ENCODE measurements at places on chromosomes 13 and 19.

DNA sequence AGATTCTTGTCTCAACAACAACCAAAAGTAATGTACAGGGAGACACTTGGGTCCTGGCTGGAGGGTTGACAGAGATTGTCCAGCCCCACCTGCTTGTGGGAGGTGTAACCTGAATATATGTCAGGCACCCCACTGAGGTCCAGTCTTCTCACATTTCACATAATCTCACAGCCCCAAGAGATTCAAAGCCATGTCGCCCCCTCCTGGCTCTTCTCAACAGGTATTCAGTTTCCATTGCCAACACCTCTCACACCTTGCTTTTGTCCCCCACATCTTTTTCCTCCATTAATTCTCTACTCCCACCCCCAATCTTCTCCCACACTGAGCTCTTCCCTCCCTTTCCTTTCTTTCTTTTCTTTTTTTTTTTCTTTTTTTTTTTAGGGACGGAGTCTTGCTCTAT is 11.2 kb downstream of the UNC13A start:
- H3K27me3 ChIP-seq: no peaks in the 10 kb centered on the region
- H3K27ac ChIP-seq: no peak overlapping the region
- H3K4me3 ChIP-seq: no peak overlapping the region
- no peaks in the 10 kb centered on the region for H3K36me3 ChIP-seq
- no peak for DNase-seq
- H3K4me1 ChIP-seq: peaks cover 11% of the 10 kb centered on the region

DNA sequence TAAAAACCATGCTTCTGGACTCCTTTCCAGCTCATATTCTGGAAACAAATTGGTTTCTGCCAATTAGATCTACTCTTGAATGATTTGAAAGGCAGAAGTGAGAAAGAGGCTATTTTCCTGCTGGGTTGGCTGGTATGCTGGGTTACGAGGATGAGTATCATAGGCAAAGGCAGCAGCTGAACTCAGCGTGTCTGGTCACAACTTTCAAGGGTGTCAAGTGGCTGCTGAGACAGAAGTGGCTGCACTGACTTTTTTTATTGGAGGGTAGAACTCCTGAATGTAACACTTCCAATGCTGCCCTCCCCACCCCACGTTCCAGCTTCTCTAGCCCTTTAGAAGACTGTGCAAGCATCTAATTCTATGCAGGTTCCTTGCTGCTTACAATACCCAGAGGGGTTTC is 8.3 kb upstream of the DZIP1 start:
- no peaks in the 10 kb centered on the region for H3K4me1 ChIP-seq
- H3K27me3 ChIP-seq: peaks cover 8% of the 10 kb centered on the region
- no peak overlapping the region for H3K27ac ChIP-seq

GRCh38 chr13:79434556-79434955 is 28.5 kb upstream of the RBM26 start:
- no peak for DNase-seq
- no peak overlapping the region for H3K27ac ChIP-seq
- no peaks in the 10 kb centered on the region for H3K27me3 ChIP-seq
- no peaks in the 10 kb centered on the region for H3K36me3 ChIP-seq
- H3K4me3 ChIP-seq: no peak overlapping the region

DNA sequence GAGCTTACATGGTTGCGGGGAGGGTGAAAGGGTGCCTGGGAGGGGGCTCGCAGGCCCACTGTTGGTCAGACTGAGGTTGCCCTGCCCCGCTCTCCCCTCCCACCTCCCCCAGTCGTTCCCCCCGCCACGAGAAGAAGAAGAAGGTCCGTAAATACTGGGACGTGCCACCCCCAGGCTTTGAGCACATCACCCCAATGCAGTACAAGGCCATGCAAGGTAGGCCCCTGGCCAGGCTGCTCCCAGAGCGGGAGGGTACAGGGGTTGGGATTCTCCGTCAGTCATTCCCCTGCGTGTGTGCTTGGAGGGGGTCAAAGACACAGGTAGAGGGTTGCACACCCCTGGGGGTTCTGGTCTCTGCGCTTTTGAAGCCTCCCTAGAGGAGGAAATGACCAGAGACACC is 5.6 kb downstream of the U2AF2 start:
- H3K27me3 ChIP-seq: no peaks in the 10 kb centered on the region
- no peak overlapping the region for H3K4me3 ChIP-seq
- no peak for DNase-seq
- no peak overlapping the region for H3K27ac ChIP-seq
- H3K36me3 ChIP-seq: peaks cover 76% of the 10 kb centered on the region

GRCh38 chr19:13978351-13979243 is 26.3 kb downstream of the DCAF15 start:
- peak overlapping the region; percentile 53 for H3K27ac ChIP-seq
- no peaks in the 10 kb centered on the region for H3K27me3 ChIP-seq
- H3K36me3 ChIP-seq: peaks cover 17% of the 10 kb centered on the region
- H3K4me1 ChIP-seq: peaks cover 57% of the 10 kb centered on the region
- no peak overlapping the region for H3K4me3 ChIP-seq

- DNase-seq: peak; percentile 87
- H3K4me1 ChIP-seq: peaks cover 26% of the 10 kb centered on the region
- H3K27ac ChIP-seq: peak overlapping the region; percentile 80
- peaks cover 4% of the 10 kb centered on the region for H3K36me3 ChIP-seq
Observed at GRCh38 chr19:6801485-6802086, 29.1 kb downstream of the VAV1 start.

DNA sequence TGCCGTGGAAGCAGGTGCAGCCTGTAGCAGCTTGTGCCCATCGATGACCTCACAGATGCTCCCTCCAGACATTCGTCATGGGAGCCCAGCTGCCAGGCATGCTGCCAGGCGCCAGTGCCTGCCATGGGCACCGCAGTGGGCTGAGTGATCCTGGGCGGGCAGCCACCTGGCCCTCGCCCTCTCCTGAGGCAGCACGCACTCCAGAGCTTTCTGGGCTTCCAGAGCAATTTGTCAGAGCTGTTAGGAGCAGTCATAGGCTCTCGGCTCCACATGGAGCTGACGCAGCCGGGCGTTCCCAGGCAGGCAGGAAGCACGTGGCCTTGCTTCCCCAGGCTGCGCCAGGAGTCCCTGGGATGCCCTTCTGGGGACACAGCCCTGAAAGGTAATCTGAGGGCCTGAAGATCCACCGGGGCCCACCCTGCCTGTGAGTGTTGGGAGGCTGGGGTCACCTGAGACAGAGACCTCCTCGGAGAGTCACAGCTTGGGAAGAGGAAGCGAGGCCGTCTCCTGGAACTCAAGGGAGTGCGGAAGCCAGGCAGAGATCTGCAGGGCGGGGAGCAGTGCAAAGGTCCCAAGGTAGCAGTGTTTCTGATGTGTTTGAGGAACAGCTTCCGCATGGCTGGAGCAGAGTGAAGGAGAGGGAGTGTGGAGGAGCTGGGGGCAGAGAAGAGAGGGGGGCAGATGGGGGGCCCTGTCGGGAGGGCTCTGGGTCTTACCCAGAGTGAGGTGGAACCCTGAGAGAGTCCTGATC is 50.6 kb downstream of the DPF1 start:
- no peak overlapping the region for H3K4me3 ChIP-seq
- H3K27me3 ChIP-seq: no peaks in the 10 kb centered on the region
- H3K36me3 ChIP-seq: no peaks in the 10 kb centered on the region
- H3K4me1 ChIP-seq: no peaks in the 10 kb centered on the region
- no peak overlapping the region for H3K27ac ChIP-seq

DNA sequence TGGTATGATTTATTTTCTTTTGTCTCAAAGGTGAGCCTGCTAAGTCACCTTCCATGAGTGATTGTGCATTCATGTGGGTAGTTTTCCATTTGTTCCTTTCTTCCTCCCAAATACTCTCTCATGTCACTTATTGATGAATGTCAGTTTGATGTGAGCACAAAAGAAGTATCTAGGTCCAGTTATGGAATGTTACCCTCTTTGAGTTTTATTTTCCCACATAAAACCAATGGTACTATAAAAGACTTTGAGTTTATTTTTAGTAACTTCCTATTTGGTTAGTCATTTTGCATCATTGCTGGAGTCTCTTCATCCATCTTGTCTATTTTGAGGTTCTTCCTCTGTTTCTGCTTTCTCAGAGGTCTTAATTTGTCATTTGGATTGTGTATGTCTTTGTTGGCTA is 321.3 kb downstream of the GPC6 start:
- DNase-seq: no peak
- no peaks in the 10 kb centered on the region for H3K36me3 ChIP-seq
- H3K27me3 ChIP-seq: no peaks in the 10 kb centered on the region
- H3K4me1 ChIP-seq: no peaks in the 10 kb centered on the region
- H3K27ac ChIP-seq: no peak overlapping the region
- H3K4me3 ChIP-seq: no peak overlapping the region

DNA sequence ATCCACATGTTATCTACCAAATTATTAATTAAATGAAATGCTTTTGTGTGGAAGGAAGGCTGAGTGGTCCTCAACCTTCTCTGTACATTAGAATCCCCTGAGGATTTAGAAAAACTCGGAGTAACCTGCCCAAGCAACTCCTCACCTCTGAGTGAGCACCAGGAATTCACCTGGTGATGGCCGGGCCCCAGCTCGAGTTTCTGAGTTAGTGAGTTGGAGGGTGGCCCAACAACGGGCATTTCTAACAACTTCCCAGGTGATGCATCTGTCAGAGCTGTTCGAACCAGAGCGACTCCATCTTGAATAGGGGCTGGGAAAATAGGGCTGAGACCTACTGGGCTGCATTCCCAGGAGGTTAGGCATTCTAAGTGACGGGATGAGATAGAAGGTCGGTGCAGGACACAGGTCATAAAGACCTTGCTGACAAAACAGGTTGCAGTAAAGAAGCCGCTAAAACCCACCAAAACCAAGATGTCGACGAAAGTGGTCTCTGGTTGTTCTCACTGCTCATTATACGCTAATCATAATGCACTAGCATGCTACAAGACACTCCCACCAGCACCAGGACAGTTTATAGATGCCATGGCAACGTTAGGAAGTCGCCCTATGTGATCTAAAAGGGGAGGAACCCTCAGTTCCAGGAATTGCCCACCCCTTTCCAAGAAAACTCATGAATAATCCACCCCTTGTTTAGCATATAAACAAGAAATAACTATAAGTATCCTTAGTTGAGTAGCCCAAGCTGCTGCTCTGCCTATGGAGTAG is 44.2 kb upstream of the SHISA2 start:
- H3K27me3 ChIP-seq: peaks cover 14% of the 10 kb centered on the region
- DNase-seq: no peak
- H3K27ac ChIP-seq: no peak overlapping the region
- H3K4me3 ChIP-seq: no peak overlapping the region
- no peaks in the 10 kb centered on the region for H3K4me1 ChIP-seq
- no peaks in the 10 kb centered on the region for H3K36me3 ChIP-seq

- H3K4me3 ChIP-seq: no peak overlapping the region
- DNase-seq: no peak
- no peak overlapping the region for H3K27ac ChIP-seq
- peaks cover 13% of the 10 kb centered on the region for H3K27me3 ChIP-seq
Observed at GRCh38 chr13:23500849-23501248, 67.3 kb upstream of the SACS start.

DNA sequence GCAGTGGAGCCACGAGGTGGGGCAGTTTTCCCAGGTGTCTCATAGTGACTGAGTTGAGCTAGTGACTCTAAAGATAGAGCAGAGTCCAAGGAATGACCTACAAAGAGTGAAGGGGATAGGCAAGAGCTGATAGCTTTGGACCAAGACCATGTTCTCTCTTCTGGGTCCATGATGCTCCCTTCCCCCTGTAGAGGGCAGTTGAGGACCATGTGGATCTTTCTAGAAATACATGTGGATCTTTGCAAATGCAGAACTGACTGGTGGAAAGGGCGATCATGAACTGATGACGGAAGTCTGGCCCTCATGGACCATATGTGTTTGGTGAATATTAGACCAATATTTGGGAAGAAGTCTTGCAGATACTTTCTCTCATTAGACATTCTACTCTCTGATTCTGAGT is 6.9 kb downstream of the PSG1 start:
- no peak overlapping the region for H3K27ac ChIP-seq
- no peaks in the 10 kb centered on the region for H3K36me3 ChIP-seq
- no peaks in the 10 kb centered on the region for H3K4me1 ChIP-seq

DNA sequence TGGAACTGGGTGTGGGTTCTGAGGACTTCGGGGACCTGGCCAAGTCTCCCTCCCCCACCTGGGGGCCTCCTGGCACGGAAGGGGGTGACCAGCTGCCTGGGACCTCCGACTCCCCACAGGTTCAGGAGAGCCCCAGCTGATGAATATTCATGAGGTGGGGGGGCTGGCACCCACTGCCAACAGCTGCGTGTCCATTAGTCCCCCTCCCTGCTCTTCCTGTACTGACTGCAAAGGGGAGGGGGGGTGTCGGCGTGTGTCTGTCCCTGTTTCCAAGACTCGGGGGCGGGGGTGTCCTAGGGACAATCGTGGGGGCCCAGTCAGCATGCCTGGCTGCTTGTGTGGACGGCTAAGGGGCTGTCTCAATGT is 10.6 kb upstream of the NFIX start:
- peaks cover 58% of the 10 kb centered on the region for H3K27me3 ChIP-seq
- H3K36me3 ChIP-seq: no peaks in the 10 kb centered on the region
- no peak for DNase-seq
- H3K27ac ChIP-seq: no peak overlapping the region

DNA sequence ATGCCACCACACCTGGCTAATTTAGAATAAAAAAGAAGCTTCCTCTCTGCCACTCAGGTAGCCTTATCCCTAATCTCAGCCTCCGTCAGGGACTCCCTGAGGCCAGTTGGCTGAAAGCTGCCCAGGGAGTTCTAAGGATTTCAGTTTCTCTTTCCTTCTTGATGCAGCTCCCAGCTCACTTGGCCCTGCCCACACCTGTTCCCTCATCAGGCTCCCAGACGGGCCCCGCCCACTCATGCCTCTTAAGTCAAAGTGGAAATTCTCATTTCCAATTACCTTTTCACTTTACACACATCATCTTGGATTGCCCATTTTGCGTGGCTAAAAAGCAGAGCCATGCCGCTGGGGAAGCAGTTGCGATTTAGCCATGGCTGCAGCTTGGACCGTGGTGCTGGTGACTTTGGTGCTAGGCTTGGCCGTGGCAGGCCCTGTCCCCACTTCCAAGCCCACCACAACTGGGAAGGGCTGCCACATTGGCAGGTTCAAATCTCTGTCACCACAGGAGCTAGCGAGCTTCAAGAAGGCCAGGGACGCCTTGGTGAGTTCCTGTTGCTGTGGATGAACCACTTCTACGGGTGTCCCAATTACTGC is at the start of gene IFNL1:
IFNL1 (plus strand) TSS at position 353 of the 591 bp plus-strand sequence; CDS start at position 368, 15 bp downstream.
- no peak within 1 kb of the TSS for H3K4me3 ChIP-seq
- no peak within 1 kb of the TSS for H3K27ac ChIP-seq
- DNase-seq: no peak
- H3K27me3 ChIP-seq: no peaks in the 10 kb centered on the region

GRCh38 chr13:26558987-26559386 is 1.5 kb downstream of the WASF3 start:
- H3K4me1 ChIP-seq: no peaks in the 10 kb centered on the region
- no peaks in the 10 kb centered on the region for H3K36me3 ChIP-seq
- DNase-seq: no peak
- H3K27me3 ChIP-seq: peaks cover 20% of the 10 kb centered on the region
- H3K27ac ChIP-seq: no peak overlapping the region

DNA sequence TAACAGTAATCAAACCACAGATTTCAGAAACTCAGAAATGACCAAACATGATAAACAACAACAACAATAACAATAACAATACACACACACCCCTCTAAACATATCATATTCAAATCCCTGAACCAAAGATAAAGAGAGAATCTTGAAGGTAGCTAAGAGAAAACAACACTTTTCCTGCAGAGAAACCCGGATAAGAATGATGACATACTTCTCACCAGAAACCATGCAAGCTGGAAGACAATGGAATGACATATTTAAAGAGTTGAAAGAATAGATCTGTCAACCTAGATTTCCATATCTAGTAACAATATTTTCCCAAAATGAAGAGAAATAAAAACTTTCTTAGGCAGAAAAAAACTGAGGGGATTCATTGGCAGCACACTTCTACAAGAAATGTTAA is 138.1 kb downstream of the LIG4 start:
- no peak overlapping the region for H3K4me3 ChIP-seq
- H3K4me1 ChIP-seq: no peaks in the 10 kb centered on the region
- H3K27ac ChIP-seq: no peak overlapping the region
- H3K36me3 ChIP-seq: no peaks in the 10 kb centered on the region
- no peak for DNase-seq

Measured in T-cell (primary cell).